GM04504 (cell line): ENCODE measurements at places on chromosomes 7 and 10.

GRCh38 chr7:20033621-20034400, 183.4 kb downstream of the MACC1 start:
- DNase-seq = peak; percentile 94

- no peak for DNase-seq
These were observed 142.6 kb upstream of the CAV2 start for GRCh38 chr7:116356979-116357378.

DNA sequence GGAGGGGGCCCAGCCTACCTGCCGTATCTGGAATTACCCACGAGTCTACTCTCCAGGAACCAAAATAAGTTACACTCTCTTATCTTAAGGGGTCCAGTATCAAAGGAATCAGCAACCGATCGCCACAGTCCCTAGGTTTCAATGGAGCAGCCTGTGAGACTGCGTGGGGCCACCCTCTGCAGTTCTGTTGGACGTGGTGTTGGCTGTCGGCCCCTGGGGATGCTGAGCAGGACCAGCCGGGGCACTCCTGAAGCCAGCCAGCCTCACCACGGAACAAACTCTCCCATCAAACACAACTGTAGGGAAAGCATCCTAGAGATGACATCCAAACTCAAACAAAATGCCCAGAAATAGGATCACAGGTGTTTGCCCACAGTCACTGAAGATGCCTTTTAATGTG, 25.5 kb upstream of the ABLIM1 start:
- DNase-seq = no peak

GRCh38 chr10:64659311-64659710, 1138.1 kb downstream of the REEP3 start:
- DNase-seq = no peak

- no peak for DNase-seq
These were observed 12.4 kb upstream of the JAZF1 start for GRCh38 chr7:28192786-28193585.

DNA sequence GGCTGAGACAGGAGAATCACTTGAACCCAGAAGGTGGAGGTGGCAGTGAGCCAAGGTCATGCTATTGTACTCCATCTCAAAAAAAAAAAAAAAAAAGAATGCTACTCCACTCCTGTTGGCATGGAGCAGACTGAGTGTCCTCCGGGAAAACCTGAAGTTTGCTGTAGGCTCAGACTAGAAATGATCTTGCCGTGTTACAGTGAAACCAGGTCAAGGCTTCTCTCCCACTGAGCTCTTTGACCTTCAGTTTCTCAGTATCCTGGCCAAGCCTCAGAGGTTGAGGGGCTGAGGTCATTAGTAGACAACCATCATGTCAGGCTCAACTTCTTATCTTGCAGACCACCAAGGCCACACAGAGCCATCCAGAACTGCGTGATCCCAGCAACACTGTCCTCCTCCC, 348.6 kb upstream of the ZNF32 start:
- DNase-seq = no peak

- DNase-seq = no peak
These were observed 1059.8 kb downstream of the LRMDA start for GRCh38 chr10:76491216-76491615.

DNA sequence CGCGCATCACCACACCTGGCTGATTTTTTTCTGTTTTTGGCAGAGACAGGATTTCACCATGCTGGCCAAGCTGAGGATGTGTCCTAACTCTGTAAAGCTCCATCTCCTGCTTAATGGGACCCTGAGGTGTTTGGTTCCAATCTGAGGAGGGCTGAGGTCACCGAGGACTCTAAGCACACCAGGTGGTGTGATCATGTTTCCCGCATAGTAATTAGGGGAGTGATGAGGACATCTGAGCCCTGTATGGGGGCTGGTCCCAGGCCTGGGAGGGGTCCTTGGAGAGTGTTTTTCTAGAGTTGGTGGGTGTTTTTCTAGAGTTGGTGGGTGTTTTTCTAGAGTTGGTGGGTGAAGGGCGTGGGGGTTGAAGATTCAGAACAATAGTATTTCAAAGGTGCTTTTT, 3.0 kb upstream of the ABHD11 start:
- DNase-seq = no peak

GRCh38 chr10:26095781-26096180, 120.8 kb upstream of the GAD2 start:
- DNase-seq = no peak

DNA sequence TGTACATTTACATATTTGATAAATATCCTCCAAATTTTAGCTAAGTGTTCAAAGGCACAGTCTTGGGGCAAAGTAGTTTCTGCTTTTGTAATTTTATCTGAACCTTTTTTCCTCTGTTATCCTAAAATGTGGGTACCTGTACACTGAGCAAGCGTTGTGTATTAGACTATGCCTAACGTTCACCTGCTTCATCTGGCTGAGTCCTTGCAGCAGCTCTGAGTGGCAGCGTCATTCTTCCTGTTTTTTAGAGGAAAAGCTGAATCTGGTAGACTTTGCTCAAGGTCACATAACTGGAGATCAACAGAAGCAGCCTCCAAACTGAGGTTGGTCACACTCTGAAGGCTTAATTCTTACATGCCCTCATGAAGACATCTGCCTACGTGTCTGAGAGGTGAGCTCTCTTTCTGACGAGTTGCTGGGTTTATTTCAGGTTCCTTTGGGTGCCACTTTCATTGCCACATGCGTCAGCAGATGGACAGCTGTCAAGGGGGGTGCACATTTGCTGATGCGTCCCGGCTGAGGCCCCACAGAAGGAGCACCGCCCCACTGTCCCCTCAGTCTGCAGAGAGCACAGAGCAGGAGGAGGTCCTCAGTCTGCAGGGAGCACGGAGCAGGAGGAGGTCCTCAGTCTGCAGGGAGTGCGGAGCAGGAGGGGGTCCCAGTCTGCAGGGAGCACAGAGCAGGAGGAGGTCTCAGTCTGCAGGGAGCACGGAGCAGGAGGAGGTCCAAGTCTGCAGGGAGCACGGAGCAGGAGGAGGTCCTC, 406.5 kb upstream of the SHH start:
- DNase-seq = no peak

DNA sequence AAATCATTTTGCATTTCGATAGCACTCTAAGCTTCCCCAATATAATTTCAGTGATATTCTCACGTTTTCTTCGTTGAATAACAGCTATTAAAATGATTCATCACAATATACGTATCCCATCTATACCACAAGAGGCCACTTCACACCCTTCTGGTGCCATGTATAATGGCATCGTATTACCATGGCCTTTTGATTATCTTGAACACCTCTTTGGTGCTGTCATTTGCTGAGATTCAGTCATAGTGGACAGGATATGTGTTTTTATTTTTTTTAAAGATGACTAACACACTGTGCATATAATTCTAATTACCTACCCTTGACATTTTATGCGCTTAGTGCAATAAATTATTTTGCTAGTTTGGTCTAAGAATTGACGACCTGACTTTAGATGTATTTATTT, 6.7 kb upstream of the INSYN2A start:
- DNase-seq = no peak

DNA sequence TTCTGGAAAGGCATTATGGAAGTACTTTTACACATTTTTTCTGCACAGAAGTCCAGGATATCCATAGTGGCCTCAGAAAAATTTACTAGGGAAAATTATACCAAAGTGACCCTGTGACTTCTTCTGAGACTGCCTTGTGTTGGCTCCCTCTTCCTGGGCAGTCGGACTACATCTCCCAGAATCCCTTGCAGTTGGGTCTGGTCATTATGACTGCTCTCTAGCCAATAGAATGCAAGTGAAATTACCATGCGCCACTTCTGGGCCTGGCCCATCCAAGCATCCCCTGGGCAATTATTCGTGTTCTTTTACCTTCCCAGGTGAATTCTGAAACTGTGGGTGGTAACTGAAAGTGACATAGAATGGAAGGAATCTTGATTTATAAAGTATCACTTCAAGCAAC, 430.9 kb downstream of the ACTR3B start:
- DNase-seq = no peak

DNA sequence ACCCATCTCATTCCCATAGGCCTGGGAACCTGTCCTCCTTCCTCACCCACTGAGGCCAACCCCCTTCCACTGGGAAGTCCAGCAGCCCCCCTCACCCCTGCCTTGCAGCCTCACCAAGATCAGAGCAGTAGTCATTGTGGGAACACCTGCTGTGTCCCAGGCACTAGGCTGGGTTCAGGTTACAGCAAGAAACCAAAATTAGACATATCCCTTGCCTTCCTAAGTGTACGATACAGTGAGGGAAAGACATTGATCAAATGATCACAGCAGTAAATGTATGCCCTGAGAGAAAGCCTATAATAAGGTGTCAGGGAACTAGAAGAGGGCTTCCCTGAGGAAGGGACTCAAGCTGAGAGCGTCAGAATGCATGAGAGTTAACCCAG, 17.0 kb upstream of the C10orf105 start:
- no peak for DNase-seq

- DNase-seq = no peak
These were observed 88.4 kb upstream of the LEP start for GRCh38 chr7:128152721-128153120.

DNA sequence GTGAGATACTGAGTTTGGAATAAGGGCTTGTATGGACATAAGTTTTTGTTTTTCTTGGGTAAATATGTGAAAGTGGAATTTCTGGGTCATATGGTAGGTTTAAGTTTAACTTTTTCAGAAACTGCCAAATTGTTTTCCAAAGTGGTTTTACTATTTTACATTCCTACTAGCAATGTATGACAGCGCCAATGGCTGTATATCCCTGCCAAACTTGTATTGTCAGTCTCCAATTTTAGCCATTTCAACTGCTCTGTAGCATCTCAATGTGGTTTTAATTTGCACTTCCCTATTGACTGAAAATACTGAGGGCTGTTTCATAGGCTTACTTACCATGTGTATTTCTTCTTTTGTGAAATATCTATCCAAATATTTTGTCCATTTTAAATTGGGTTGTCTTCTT, 90.5 kb upstream of the ZNF32 start:
- DNase-seq = peak; percentile 40

GRCh38 chr7:134744569-134744968, 34.9 kb upstream of the CALD1 start:
- no peak for DNase-seq

DNA sequence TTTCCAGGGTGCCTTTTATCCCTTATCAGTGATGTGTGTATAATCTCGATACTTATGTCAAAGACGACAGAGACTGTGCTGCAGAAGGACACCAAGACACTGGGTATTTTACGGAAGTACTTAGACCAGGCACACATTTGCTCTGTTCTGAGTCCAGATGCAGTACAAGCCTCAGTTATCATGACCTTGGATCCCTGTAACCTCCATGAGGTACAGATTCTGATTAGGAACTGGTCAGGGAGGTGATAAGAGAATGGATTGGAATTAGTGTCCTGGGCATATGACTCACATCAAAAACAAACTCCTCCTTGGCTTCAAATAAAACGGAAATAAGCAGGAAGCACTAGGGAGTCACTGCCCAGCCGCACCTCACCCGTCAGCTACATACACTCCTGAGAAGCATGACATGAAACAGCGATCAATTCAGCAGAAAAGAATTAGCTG, 146.5 kb downstream of the SFMBT2 start:
- DNase-seq = no peak

DNA sequence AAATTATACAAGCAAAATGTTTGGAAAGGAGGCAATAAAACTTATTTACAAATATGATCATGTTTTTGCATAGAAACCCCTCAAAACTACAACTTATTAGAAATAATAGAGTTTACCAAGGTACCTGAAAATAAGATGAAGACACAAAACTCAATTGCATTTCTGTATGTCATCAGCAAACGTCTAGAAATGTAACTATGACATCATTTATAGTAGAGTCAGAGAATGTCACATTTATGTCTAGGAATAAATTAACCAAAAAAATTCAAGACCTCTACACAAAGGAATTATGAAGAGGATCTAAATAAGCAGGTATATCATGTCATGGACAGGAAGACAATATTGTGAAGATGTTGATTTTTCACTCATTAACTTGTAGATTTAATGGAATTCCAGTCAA, 81.1 kb downstream of the PALS2 start:
- no peak for DNase-seq

GRCh38 chr10:69692267-69692666, 62.2 kb downstream of the FAM241B start:
- DNase-seq = no peak

DNA sequence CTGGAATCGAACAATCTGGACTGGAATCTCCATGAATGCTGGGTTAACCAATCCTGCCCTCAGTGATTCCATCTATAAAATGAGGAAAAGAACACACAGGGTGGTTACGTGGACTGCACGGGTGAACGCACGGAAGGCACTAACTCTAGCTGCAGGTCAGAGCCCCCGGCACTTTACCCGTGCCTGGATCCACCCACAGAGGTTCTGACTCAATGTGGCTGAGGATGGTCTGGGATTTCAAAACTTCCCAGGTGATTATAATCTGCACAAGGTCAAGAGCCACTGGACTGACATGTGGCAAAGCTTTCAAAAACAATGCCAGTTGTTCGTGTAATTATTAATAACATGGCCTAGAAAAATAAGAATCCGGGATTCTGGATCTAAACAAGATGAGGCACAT, 29.2 kb downstream of the KIAA1549 start:
- no peak for DNase-seq

- DNase-seq = no peak
These were observed 133.3 kb downstream of the SLC25A13 start for GRCh38 chr7:96188591-96188991.

- DNase-seq = no peak
These were observed 261.3 kb upstream of the AUTS2 start for GRCh38 chr7:69336976-69337375.

DNA sequence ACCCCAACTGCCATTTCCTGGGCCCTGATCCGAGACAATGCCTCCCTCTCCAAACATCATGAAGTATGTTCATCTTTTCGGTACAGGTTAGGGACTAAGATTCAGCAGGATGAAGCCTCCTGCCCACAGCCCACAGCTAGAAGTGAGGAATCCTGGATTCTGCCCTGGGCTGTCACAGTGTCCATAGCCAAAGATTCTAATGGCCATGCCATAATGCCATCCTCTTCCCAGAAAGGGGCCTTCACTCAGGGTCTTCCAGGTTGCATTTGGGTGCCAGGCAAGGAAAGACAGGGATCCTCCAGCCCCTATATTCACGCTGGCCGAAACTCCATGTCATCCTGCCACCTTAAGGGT, 15.7 kb upstream of the ZMIZ1 start:
- DNase-seq = no peak

- DNase-seq = no peak
These were observed 248.0 kb upstream of the FZD8 start for GRCh38 chr10:35889971-35890675.

- DNase-seq = no peak
These were observed 215.7 kb upstream of the HABP2 start for GRCh38 chr10:113337142-113337541.

DNA sequence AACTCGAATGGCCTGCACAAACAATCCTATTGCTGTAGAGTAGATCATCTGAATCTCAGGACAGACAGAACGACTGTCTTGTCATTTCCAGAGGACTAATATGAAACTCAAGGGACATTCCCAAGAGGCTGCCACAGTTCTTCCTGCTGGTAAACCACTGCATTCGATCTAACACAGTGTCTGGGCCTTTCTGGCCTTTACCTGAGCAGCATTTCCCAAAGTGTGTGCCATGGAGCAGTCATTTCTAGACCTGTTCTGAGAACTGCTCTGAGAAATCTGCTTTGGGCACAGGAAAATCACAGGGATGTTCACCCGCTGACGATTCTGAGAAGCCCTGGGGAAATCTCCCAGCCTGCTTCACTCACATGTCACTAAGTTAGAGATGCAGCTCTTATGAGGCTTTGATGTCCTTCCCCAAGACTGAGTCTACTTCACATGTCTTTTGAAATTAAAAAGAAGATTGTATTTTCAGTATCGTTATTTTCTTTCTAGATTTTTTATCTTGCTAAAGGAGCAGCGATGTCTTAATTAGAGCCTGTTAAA, 18.4 kb downstream of the GPNMB start:
- DNase-seq = no peak

- no peak for DNase-seq
These were observed 57.6 kb upstream of the PDZD8 start for GRCh38 chr10:117432866-117433265.

- no peak for DNase-seq
These were observed 237.3 kb downstream of the ZMYND11 start for GRCh38 chr10:372566-372965.
